ENCODE measurements at places on chromosomes 2 and 18. TPM values are rescaled to one million over a fixed set of nuclear protein-coding genes. Genes with fewer than 3 reads are reported as not detected.

- no peaks in the 10 kb centered on the region for H3K4me1 ChIP-seq
- no peaks in the 10 kb centered on the region for H3K36me3 ChIP-seq
- no peak overlapping the region for H3K27ac ChIP-seq
Measured at GRCh38 chr18:60174832-60175231, 197.7 kb downstream of the MC4R start.

Gene SYT4
- total RNA-seq: not detected

DNA sequence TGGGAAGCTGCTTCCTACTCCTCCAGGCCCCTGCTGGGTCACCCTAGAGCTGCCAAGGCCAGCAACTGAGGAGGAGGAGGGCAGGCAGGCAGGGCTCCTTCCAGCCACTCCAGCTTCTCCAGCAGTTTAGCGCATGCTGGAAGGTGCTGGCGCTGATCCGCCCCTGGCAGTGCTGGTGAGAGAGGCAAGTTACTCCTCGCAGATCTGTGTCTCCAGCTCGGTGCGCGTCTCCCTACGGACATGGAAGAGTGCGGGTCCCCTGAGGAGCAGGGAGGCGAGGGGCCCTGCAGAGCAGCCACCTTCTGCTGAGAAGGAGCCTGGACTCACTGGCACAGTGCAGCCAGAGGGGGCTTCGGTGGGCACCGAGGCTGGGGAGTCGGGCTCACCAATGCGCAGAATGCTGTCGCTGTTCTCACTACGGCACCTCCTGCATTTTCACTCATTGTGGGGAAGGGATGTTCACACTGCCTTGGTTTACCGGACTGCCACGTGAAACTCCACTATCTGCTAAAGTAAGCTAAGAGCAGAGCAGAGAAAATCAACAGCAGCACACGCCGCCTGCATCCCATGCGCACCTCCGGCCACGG is 206.0 kb downstream of the HDAC4 start:
- peaks cover 9% of the 10 kb centered on the region for H3K36me3 ChIP-seq
- no peaks in the 10 kb centered on the region for H3K4me1 ChIP-seq
- H3K4me3 ChIP-seq: no peak overlapping the region

DNA sequence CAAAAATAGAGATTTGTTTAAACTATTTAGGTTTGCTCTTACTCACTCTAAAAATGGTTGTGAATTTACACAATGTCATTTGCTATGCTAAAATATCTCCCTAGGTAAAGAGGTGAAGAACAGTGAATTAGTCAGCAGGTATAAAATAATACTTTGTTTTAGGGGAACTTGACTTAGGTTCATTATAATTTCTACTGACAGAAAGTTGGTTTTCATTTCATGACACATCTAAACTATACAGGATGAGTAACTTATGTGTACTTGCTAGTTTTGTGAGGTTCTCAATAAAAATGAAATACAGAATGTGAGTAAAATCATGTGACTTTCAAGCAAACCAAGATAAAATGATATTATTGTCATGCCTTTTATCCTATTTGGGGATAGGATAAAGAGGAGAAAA is 66.0 kb downstream of the DIS3L2 start:
- peak overlapping the region; percentile 42 for H3K27ac ChIP-seq
- peaks cover 31% of the 10 kb centered on the region for H3K4me1 ChIP-seq
- peaks cover 34% of the 10 kb centered on the region for H3K27me3 ChIP-seq
- no peak for DNase-seq
- H3K36me3 ChIP-seq: peaks cover 67% of the 10 kb centered on the region

Gene ITPRIPL1
- total RNA-seq: 53.2 TPM

GRCh38 chr2:151808258-151809072 is 19.8 kb downstream of the ARL5A start:
- no peaks in the 10 kb centered on the region for H3K4me1 ChIP-seq
- H3K27ac ChIP-seq: no peak overlapping the region
- H3K27me3 ChIP-seq: no peaks in the 10 kb centered on the region
- DNase-seq: no peak
- H3K36me3 ChIP-seq: peaks cover 26% of the 10 kb centered on the region

Measured in activated CD8-positive, alpha-beta memory T cell treated with anti-CD3 and anti-CD28 coated beads, Interleukin-2, amount 10 ng/mL, durations not matched to agents 7 days and 5 days (primary cell).